PC-3 (cell line): ENCODE measurements at places on chromosomes 5 and 9. TPM values are rescaled to one million over a fixed set of nuclear protein-coding genes. Genes with fewer than 3 reads are reported as not detected.

DNA sequence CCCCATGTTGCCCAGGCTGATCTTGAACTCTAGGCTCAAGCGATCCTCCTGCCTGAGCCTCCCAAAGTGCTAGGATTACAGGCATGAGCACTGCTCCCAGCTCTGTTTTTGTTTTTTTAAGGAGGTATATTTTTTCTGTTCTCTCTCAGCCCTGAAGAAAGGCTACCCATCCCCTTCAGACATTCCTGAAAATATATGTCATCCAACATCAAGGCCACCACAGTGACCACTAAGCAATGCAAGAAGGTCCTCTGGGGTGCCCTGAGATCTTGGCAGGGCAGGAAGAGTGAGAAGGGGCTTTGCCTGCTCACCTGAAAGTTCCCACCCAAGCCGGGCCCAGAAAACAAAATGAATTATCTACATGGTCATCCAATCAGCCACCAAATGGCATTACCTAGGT, 47.8 kb upstream of the IL17B start:
- DNase-seq, result peak; percentile 44

DNA sequence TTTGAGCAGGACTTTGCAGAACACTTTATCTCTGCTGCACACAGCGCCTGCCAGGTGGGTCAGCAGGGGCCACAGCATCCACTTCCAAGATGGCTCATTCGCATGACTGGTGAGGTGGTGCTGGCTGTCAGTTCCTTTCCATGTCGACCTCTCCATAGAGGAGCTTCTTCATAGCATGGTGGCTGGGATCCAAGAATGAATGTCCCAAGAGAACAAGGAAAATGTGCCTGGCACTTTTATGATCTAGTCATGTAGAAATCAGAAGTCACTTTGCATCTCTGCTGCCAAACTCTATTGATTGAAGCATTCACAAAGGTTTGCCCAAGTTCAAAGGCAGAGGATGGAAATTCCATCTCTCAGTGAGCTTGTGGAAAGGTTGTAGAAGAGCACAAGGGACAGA, 85.0 kb downstream of the GALNT10 start:
- no peak for DNase-seq

AK3 gene
- total RNA-seq, result 42.2 and 79.2 TPM in 2 replicates

DNA sequence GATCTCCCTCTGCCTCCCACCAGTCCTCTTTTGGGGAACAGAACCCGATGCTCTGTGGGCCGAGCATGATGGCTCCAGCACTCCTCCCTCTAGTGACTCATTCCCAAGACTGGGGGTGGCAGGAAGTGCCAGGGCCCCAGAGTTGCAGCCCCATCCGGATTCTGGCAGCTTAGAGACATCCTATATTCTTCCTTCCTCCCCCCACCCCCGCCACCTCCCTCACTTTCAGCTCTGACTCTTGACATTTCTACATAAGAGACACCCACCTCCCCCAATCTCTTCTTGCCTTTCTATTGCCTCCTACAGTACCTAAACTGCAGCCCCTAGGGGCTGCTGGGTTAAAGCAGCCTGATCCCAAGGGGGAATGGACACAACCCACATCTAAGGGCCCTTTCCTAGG, 47.1 kb upstream of the MATR3 start:
- DNase-seq, result peak; percentile 31

TSLP gene
- not detected in 2 replicates for total RNA-seq

GRCh38 chr5:59685793-59686192, 207.7 kb downstream of the PDE4D start:
- DNase-seq, result no peak

DNA sequence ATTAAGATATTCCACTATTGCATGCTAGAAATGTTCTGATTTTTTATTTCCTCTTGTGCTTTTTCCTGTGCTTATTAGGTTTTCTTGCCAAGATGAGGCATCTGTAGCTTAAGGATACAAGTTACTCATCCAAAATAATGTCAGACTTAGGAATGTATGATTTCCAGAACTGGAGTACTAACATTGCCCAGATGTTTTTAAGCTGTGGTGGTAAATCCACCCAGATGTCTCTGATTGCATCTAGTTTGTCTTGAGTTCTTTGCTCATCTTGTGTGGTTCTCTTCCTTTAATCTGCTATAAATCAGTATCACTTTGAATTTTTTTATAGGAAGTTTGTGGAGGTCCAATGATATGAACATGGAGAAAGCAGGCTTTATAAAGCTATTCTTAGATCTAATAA, 337.5 kb upstream of the ZNF608 start:
- DNase-seq, result peak; percentile 14

DNA sequence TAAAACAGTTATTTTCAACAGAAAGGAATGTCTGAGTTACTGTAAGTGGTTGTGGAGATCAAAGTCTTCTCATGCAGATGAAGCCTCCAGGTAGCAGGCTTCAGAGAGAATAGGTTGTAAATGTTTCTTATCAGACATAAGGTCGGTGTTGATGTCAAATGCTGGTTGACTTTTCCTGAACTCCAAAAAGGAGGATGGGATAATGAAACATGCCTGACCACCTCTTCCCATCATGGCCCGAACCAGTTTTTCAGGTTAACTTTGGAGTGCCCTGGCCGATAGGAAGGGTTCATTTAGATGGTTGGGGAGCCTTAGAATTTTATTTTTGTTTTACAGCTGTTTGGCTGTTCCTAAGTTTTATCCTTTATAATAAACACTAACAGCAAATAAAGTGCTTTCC, 478.4 kb downstream of the ACTL7B start:
- peak; percentile 13 for DNase-seq

GRCh38 chr9:130239363-130239695, 26.2 kb upstream of the HMCN2 start:
- DNase-seq, result no peak

DNA sequence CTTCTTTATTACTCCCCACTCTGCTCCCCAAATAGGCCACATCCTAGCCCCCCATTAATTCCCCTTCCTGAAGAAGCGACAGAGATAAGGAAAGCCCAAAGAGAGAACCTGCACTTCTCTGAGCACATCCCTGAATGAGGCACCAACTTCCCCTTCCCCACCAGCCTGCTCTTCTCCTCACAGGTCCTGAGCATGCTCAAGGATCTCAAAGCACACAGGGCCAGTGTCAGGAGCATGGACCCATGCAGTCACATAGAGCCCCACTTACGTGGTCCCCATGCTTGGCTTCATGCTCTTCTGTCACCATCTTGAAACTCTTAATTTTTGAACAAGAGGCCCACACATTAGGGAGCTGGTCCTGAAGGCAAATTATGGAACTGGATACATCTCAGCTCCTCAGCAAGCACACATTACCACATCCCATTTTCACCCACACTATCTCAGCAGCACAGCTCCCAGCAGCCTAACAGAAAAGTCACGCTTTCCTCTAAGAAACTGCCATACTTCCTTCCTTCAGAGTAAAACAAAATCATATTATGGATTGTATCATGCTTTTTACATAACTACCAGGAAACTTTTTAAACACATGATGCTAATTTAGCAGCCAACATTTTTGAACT, 99.8 kb downstream of the NFIB start:
- DNase-seq, result no peak

PTGR1 gene
- 42.5 and 43.1 TPM in 2 replicates for total RNA-seq
